ENCODE measurements at places on chromosomes 13 and 19. TPM values are rescaled to one million over a fixed set of nuclear protein-coding genes. Genes with fewer than 3 reads are reported as not detected.

Gene SIX5
- total RNA-seq, result 17.2 TPM

Gene F10
- total RNA-seq, result 10.6 TPM

Gene ZBTB32
- not detected for total RNA-seq

Gene GNG8
- not detected for total RNA-seq

Gene LRRC4B
- total RNA-seq, result under 0.01 TPM

Gene INSL3
- not detected for total RNA-seq

Gene KIR3DL1
- not detected for total RNA-seq

Gene SCAF1
- total RNA-seq, result 21.7 TPM

Gene KIRREL2
- not detected for total RNA-seq

Gene FUT1
- not detected for total RNA-seq

Gene KLK3
- not detected for total RNA-seq

Gene NCAN
- total RNA-seq, result not detected

Gene MZT1
- total RNA-seq, result 10.2 TPM

Gene C1QTNF9B
- not detected for total RNA-seq

Gene CHST8
- not detected for total RNA-seq

Gene ZNF30
- 2.6 TPM for total RNA-seq

Gene LAIR1
- not detected for total RNA-seq

Gene HOMER3
- 136 TPM for total RNA-seq

Gene KCNC3
- not detected for total RNA-seq

Gene CGB7
- 0.16 TPM for total RNA-seq

Gene ATXN8OS
- not detected for total RNA-seq

Gene HIPK4
- 0.49 TPM for total RNA-seq

Gene CARD8
- 25.0 TPM for total RNA-seq

Gene CGB8
- total RNA-seq, result not detected

Gene ZNF730
- total RNA-seq, result 1.3 TPM

Gene CATSPERD
- total RNA-seq, result not detected

Gene PRTN3
- not detected for total RNA-seq

Gene SPACA4
- total RNA-seq, result not detected

Gene RETN
- total RNA-seq, result not detected

Gene TEKTIP1
- not detected for total RNA-seq

All from hair follicle dermal papilla cell (primary cell).